Gastrocnemius medialis (tissue), 4 donors: ENCODE measurements at places on chromosomes 12 and 14. TPM values are rescaled to one million over a fixed set of nuclear protein-coding genes. Genes with fewer than 3 reads are reported as not detected.

- DNase-seq = peak; percentile 92
Measured at GRCh38 chr12:113358381-113359132, at the start of gene PLBD2. TSS of gene PLBD2 (plus strand) at chr12:113358587. CDS start at chr12:113358601, 14 bp downstream.

GRCh38 chr12:3442397-3442796 lies 48.6 kb upstream of the PRMT8 start:
- no peak for DNase-seq

- DNase-seq = no peak
Measured at GRCh38 chr14:35786856-35787255, 22.2 kb downstream of the RALGAPA1 start.

DNA sequence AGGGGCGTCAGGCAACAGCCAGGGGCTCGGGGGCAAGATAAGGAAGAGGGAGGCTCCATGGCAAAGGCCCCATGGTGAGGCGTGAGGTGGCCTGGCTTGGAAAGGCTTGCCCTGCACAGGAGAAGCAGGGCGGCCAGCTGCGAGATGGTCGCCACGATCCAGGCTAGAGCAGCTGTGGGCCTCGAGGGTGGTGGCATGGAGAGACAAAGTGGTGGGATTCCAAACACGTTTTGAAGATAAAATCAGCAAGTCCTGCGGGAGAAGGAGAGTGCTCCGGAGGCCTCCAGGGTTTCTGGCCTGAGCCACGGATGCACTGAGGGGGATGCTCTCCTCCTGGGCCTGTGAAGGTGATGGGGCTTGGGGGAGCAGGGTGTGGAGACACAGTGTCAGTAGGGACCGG lies 20.5 kb upstream of the DLK1 start:
- DNase-seq = no peak

- no peak for DNase-seq
Measured at GRCh38 chr12:27554421-27555186, 30.6 kb downstream of the PPFIBP1 start.

- no peak for DNase-seq
Measured at GRCh38 chr12:9032202-9032964, 43.0 kb downstream of the KLRG1 start.

- no peak for DNase-seq
Measured at GRCh38 chr12:100127766-100128511, 14.7 kb downstream of the BLTP3B start.

GRCh38 chr12:113241191-113242025 lies 20.1 kb downstream of the TPCN1 start:
- peak; percentile 80 for DNase-seq

DNA sequence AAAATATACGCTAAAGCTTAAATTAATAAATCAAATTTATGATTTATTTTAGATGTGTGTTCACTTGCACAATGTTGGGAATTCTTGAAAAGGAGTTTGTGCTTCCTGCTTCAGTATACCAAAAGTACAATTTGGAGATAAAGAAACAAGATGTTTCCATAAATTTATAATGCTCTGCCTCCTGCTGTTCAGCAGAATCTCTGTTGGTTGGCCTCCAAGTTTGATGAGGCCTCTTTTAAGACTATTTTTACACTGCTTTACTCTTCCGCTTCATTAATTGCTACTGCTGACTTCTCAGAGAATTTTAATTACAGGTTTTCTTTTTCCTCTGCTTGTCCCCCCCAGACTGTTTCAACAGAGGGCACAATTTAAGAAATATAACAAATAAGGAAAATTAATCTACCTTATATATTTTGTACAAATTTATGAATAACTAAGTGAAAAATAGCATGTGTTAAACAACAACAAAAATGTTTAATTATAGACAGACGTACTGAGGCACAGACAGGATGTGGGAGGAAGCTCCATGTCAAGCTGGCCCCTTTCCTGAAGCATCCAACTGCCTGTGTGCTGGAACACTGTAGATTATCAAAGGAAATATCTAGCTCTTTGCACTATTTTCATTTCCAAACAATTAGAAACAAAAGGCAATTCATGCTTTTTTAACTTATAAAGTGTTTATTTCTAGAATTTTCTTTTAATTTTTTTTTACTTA lies 83.9 kb downstream of the PIK3C2G start:
- DNase-seq = no peak

GRCh38 chr14:102970496-102970895 lies 48.0 kb downstream of the AMN start:
- DNase-seq = no peak

DNA sequence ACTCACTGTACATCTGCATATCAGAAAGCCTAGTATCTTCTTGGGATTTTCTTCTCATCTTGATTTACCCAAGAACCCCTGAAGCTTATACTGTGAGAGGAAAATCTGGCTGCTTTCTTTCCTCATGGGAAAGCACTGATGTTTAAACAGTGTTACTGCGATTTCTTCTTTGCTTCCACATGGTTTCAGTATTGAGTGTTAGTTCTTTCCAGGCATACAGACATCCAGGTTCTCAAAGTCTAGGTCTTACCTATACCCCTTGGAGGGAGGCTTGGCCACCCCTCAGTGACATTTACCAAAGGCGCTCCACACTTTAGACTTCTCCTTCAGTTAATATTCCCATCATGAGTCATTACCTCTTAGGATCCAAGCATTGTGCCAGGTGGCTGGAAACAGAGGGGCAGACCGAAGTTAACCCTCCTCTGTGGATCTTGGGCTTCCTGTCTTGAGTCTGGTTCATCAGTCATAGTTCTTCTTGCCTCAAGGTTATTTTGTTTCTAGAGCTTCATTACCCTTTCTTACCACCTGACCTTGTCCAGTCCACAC lies 79.1 kb downstream of the TMEM117 start:
- no peak for DNase-seq

Gene PLEKHD1
- total RNA-seq = 0.04 TPM

Gene LRP1-AS
- not detected for total RNA-seq

Gene SEL1L
- 51.9 TPM for total RNA-seq

Gene CLEC6A
- total RNA-seq = not detected

Gene CKAP4
- 15.4 TPM for total RNA-seq
